ENCODE measurements at places on chromosomes 1 and 21.
A peak's percentile ranks its signal among the peaks of the same experiment; 100 is the strongest.

DNA sequence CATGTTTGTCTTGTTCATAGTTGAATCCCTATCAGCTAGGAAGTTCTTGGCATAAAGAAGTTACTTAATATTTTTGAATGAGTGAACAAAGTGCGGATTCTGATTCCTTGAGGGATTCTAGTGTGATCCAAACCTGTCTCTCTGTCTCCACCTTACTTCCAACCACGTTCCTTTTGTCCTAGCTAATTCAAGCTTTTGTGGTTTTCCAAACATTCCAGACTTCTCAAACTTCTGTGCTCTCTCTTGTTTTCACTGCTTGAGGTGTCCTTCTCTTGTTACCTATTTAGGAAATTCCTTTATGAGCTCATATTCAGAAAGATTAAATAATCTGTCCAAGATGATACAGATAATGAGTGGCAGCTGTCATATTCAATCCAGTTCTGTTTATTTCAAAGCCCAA lies 353.2 kb downstream of the PTBP2 start:
- DNase-seq, result no peak

GRCh38 chr1:187033693-187034390 lies 205.1 kb downstream of the PLA2G4A start:
- no peak for DNase-seq

DNA sequence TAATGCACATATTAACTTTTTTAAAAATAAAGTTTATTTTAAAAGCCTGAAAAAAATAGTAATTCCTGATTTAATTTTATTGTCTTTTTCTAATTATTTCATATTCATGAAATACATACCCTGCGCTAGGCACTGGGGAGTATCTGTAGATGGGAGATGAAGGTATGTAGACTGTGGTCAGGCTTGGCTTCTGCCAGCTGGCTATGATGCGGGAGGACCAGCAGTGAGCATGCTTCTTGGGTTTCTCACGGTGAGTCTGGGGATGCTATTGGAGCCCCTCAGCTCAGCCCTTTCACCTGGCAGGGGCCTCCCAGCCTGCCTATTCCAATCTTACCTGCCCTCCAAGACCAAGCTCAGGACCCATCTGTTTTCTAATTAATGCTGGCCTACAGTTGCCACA lies 138.4 kb downstream of the NOS1AP start:
- DNase-seq, result no peak

- DNase-seq, result no peak
Measured at GRCh38 chr1:202143011-202143767, 1.3 kb downstream of the ARL8A start.

DNA sequence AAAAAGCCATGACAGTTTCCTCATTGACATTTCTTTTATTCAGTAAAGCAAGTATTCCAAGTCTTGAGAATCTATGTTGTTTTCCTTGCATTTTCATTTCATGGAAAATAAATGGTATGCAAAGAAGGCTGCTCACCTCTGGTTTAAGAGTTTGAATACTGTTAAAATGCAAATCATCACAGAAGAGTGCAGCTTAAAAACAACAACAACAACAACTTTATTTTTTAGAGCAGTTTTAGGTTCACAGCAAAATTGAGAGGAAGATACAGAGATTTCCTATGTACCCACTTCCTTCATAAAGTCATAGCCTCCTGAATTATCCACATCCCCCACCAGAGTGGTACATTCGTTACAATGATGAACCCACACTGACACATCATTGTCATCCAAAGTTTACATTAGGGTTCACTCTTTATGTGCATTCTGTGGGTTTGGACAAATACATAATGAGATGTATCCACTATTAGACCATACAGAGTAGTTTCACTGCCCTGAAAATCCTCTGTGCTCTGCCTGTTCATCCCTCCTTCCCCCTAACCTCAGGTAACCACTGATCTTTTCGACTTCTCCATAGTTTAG lies 39.2 kb downstream of the CD2 start:
- no peak for DNase-seq

- no peak for DNase-seq
Measured at GRCh38 chr1:36858981-36859380, 175.3 kb downstream of the GRIK3 start.

GRCh38 chr1:64678366-64678765 lies 66.5 kb upstream of the RAVER2 start:
- DNase-seq, result no peak

GRCh38 chr1:110581682-110582145 lies 24.4 kb downstream of the KCNA2 start:
- DNase-seq, result peak; percentile 34

DNA sequence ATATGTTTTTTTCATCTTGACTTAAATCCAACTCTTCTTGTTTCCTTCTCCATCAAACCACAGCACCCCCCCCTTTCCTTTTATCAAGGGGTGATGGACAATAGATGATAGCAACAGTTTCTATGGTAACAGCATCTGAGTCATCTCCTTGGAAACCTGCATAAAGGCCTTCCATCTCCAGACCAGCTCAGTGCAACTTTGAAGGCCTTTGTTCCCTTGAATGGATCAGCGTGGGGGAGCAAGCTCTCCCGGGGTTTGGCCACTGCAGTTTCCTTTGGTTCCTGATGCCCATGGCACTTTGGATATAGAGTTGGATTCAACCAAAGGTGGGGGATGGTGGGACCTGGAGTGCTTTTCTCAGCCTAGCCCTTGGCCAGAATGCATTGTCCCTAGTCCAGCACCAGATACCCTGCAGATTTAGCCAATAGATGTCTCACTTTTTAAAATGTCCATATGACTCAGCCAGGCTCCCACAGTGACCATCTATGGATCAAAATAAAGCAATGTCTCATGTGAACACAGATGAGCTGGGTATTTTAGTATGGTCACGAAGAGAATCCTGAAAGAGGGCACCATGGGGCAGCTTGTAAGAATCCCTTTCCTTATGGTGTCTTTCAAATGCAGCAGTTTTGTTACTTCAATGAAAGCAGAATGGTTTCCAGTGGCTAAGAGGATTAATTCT lies 127.7 kb downstream of the SPATA46 start:
- DNase-seq, result no peak

DNA sequence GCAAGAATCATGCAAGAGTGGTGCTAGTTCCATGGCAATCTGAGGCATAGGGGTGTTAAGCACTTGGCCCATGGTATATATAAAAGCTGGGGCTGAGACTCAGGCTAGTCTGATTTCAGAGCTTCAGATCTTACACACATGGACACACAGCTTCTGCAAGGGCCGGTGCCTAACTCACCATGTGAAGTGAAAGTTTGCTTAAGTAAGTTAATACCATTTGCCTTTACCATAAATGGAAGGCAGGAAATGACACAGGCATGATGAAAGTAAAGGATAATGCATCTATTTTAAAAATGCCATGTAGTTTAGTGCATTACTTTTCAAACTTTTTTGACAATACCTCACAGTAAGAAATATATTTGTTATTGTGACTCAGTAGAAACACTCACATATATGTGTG lies 122.6 kb downstream of the KCNJ6 start:
- no peak for DNase-seq

- no peak for DNase-seq
Measured at GRCh38 chr1:170414989-170415709, 116.8 kb upstream of the GORAB start.

DNA sequence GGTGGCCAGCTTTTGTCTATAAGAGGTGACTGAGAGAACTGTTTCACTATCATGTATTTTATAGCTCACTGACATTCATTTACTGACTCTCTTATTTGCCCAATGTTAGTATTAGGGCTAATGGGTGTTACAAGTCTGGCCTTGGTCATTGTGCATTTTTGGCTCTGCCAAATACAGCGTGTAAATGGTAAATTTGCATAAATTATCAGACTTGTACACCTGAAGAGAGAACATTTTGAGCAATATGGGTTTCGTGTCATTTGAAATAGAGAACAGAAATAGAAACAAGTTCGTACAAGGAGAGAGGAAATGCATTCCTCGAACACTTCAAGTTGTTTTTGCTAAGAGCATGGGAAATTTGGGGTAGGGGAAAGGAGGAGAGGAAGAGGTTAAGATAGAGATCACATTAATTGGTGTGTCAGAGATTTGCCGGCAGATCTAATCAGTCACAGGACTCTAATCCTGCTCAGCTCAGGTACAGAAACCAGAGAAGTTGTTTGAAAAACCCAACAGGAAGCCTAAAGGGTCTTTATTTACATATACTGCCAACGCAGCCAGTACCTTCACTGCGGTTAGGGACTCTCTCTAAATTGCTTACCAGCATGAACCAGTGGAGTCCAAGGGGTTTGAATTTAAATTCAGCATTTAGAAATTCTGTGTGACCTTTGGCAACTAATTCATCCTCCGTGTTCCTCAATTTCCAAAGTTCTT lies 261.5 kb downstream of the GPATCH2 start:
- DNase-seq, result no peak

DNA sequence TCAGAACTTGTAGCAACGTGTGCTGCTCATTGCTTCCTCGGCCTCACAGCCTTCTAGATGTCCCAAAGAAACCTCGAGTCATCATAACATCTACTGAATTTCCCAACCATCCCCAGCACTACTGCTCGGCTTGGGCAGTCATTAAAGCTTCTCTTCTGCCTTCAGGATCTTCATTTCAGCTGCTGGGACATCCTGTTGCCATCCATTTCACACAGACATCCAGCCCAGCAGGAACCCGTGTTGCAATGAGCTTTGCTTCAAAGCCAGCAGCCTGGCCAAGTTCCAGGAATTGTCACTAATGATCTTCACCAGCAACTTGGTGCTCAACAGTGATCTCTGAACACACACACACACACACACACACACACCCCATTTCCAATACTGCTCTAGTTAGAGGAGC lies 18.5 kb downstream of the WLS start:
- DNase-seq, result no peak

DNA sequence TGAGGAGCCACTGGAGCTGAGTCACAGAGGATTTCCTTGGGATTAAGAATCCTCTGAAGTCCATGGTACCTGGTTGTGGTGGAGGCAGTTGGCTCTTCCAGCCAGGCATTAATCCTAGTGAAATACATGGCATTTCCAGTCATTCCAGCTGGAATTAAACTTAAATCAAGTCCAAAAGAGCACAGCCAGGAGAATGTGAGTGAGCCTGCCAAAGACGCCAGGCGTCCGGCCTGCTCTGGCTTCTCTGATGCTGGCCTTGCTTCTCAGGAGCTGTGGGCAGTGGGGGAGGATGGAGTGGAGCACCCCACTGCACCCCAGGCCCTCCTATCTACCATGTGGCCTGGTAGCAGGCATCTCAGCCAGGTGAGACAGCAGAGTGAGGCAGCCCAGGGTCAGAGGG lies 23.4 kb upstream of the TENT5C start:
- no peak for DNase-seq

- DNase-seq, result no peak
Measured at GRCh38 chr1:94805912-94806311, 14.2 kb upstream of the SLC44A3 start.

GRCh38 chr1:25657121-25657882 lies 40.7 kb downstream of the MAN1C1 start:
- DNase-seq, result no peak

DNA sequence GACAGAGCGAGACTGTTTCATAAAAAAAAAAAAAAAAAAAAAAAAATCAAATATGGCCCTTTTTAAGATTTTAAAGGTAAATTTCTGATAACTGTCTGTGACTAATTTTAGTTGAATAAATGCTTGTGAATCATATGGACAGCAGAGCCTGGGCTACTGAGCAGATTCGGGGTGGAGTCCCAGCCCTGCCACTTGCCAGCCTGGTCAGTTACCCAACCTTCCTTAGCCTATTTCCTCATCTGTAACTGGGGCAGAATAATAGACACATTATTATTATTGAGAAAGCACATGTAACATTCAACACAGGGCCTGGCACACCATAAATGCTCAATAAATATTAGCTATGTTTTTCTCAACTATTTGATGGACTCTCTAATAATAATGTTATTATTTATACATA lies 11.2 kb upstream of the H3-3A start:
- no peak for DNase-seq

GRCh38 chr1:167629681-167630567 lies at the start of gene RCSD1:
Gene RCSD1, plus strand, starts transcription at chr1:167630232. Its CDS starts 192 bp downstream, at chr1:167630424.
- DNase-seq, result no peak

DNA sequence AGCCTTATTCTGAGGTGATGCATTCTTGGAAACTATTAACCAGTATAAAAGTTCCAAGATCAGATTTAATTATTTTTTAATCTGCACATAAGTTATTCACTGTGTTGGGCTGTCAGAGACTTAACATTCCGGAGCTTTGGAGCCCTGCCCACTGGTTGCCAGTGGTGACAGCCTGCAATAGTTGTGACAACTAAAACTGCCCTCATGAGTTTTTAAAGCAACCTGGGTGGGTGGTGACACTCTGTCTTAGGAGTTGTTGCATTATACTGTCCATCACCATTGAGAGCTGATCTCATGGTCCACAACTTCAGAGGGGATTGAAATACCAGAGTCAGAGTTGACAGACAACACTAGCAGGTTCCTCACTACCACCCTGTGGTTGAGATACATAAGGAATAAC lies 653.9 kb upstream of the USP24 start:
- no peak for DNase-seq

DNA sequence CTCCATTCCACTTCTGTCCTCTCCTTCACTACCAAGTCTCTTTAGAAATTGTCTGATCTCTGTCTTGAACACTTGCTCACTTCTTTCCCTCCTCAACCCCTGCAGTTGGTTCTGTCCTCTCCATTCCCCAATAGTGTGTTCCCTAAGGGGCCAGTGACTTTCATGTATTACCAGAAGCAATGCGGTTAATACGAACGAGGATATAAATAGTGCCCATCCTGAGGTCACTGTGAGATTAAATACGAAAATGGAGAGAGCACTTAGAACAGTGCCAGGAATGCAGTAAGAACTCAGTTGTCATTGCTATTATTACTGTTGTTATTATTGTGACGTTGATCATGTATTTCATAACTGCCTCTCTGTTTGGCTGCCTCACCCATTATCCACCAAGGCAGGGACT lies 53.0 kb upstream of the ARTN start:
- DNase-seq, result no peak

- no peak for DNase-seq
Measured at GRCh38 chr21:28641731-28642130, 350.9 kb downstream of the LTN1 start.

DNA sequence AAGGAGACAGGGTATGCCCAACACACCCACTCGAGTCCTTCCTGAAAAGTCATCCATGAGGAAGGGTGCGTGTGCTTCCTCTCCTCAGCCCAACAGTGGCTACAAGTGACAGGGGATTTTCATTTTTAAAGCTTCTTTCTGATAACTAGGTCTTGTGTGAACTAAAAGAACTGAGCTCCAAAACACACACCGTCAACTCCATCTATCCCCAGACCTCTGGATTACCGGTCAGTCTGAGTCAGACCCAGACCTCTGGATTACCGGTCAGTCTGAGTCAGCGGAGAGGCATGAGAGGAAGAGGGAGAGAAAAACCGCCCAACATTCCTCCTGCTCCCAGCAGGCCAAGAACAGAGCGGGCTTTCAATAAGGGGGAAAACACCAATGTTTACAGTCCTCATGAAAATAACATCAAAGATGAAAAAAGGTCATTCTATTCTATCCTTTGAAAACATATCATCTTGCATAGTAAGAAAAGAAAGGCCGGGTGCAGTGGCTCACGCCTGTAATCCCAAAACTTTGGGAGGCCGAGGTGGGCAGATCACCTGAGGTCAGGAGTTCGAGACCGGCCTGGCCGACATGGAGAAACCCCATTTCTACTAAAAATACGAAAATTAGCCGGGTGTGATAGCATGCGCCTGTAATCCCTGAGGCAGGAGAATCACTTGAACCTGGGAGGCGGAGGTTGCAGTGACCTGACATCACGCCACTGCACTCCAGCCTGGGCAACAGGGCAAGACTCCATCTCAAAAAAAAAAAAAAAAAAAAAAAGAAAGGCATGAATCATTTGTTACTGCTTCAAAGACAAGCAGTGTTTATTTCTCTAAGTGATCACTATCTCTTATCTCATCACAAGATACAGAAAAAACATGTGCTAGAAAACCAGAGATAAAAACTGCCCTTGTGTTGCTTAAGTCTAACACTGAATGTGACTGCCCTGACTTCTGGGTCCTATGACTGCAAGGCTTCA lies 3.4 kb downstream of the PTTG1IP start:
- no peak for DNase-seq

Data from caudate nucleus (tissue), 63 donors.